Endothelial cell of umbilical vein (primary cell): ENCODE measurements at places on chromosomes 5 and 9. TPM values are rescaled to one million over a fixed set of nuclear protein-coding genes. Genes with fewer than 3 reads are reported as not detected.

Gene IL13
- 0.06 TPM in 2 replicates for polyA plus RNA-seq

Gene MARCHF3
- 30.2 and 35.0 TPM in 2 replicates for polyA plus RNA-seq

Gene SGCD
- polyA plus RNA-seq: not detected in 2 replicates

Gene ANP32B
- polyA plus RNA-seq: 5.9 and 13.9 TPM in 2 replicates

Gene ECSCR
- polyA plus RNA-seq: 1,085 and 1,188 TPM in 2 replicates

- H3K27ac ChIP-seq: no peak overlapping the region
- no peaks in the 10 kb centered on the region for H3K36me3 ChIP-seq
- no peak overlapping the region for H3K4me3 ChIP-seq
- no peak for DNase-seq
These were observed 131.0 kb upstream of the IER5L start for GRCh38 chr9:129309041-129309430.

DNA sequence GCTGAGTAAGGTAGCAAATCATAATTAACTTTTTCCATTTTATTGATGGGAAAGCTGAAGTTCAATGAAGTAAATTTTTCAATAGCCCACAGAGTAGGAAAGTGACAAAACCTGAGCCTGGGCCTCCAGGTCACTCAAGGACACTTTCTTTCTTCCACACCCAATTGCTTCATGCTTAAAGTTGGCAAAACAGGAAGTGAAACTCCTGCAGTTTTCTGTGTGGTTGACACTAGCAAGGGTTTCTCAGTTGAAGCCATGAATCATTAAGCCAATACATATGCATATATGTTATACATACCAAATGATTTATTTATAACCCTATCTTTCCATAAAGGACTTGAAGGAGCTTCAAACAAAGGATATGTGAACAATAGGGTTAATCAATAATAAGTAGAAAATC is 13.9 kb downstream of the TLR4 start:
- peak; percentile 54 for DNase-seq
- H3K27me3 ChIP-seq: no peaks in the 10 kb centered on the region
- H3K4me1 ChIP-seq: peaks cover 28% of the 10 kb centered on the region
- H3K4me3 ChIP-seq: no peak overlapping the region
- peaks cover 11% of the 10 kb centered on the region for H3K36me3 ChIP-seq
- H3K27ac ChIP-seq: no peak overlapping the region

DNA sequence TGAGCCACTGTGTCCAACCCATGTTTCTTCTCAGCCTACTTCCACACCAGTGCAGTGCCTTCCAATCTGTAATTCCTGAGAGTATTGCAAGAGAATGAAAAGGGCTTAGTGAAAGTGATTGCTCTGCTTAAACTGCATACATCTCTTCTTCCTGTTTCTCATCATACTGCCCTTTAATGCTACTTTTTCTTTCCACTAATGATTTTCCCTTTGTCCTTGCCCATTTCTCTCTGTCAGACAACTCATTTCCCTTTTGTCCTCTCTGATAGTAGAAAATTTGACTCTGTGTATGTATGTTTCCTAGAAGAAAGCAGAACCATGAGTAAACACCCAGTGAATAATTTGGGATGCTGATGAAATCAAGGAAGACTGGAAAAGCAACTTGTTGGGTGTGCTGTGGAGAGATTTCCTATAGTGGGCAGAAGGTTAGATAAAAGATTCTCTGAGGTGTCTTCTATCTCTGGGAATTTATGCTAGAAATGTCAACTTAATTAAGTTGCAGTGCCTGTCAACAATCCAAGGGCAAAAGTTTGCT is 102.2 kb upstream of the CHD1 start:
- no peaks in the 10 kb centered on the region for H3K36me3 ChIP-seq
- peaks cover 16% of the 10 kb centered on the region for H3K4me1 ChIP-seq
- H3K27me3 ChIP-seq: no peaks in the 10 kb centered on the region
- H3K27ac ChIP-seq: no peak overlapping the region
- H3K4me3 ChIP-seq: no peak overlapping the region
- no peak for DNase-seq

DNA sequence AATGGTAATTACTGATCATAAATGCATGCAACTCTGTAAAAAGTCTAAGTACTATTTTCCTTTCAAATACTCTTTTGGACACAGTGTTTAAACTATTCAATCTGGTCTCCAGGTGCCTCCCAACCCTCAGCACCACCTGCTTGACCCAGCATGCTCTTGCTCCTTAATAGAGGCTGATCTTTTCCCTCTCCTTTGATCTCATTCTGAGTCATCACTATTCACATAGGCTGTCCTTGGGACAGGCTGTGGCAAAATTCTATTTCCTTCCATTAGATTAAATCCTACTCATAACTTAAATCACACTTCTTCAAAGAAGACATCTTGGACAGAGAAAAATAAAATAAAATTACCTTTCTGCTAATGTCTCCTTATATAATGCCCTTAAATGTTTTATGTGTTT is 199.4 kb upstream of the ST8SIA4 start:
- DNase-seq: no peak
- H3K4me1 ChIP-seq: no peaks in the 10 kb centered on the region
- H3K27ac ChIP-seq: no peak overlapping the region
- H3K27me3 ChIP-seq: no peaks in the 10 kb centered on the region
- no peaks in the 10 kb centered on the region for H3K36me3 ChIP-seq

DNA sequence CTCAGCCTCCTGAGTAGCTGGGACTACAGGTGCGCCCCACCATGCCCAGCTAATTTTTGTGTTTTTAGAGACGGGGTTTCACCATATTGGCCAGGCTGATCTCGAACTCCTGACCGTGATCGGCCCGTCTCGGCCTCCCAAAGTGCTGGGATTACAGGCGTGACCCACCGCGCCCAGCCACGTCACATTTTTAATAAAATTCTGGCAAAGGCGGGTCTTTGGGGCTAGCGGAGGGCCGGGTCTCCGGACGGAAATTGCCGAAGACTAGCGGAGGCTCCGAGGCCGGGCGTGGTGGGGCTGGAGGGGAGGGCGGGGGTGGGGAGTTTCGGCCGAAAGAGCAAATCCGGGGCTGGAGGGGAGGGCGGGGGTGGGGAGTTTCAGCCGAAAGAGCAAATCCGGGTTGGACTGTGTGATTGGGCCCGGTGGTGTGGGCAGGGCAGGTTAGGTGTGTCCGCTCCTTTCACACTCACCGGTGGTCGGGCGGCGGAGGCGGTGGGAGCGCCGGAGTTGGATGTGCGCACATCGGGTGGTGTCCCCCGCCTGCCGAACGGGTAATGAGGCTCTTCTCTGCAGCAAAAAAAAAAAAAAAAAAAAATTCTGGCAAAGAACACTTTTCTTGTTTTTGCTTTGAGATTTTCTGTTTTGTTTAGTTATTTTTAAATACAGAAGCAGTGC is 27.1 kb downstream of the RUFY1 start:
- no peaks in the 10 kb centered on the region for H3K27me3 ChIP-seq
- H3K4me3 ChIP-seq: no peak overlapping the region
- no peak for DNase-seq
- no peaks in the 10 kb centered on the region for H3K4me1 ChIP-seq
- no peak overlapping the region for H3K27ac ChIP-seq

GRCh38 chr5:157308836-157309465 is 43.0 kb downstream of the CYFIP2 start:
- H3K4me1 ChIP-seq: no peaks in the 10 kb centered on the region
- no peaks in the 10 kb centered on the region for H3K27me3 ChIP-seq
- DNase-seq: no peak
- H3K4me3 ChIP-seq: no peak overlapping the region
- no peak overlapping the region for H3K27ac ChIP-seq
- H3K36me3 ChIP-seq: no peaks in the 10 kb centered on the region

DNA sequence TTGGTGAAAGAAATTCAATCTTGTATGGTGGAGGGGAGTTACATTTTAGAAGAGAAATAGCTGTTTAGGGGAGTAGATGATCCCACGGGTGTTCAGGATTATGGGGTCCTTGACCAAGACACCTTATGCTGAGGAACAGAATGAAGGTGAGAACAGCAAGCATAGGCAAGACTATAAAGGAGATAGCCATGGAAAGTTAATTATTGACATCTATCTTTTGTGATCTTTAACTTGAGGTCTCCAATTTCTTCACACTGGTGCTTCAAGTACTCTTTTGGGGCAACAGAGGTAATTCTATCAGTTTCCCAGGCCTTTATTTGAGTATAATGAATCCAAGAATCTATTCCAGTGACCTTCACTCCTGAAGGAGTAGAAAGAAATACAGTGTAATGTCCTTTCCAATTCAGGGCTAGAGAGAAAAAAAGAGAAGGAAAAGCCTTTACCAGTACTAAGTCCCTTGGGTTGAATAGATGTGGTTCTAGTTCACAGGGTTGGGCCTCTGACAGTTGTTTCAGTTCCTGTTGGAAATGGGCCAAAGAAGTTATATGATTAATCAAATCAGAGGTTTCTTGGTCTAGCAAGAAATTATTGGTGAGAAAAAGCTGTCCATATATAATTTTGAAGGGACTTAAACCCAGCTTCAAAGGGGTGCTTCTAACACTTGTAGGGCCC is 2104.1 kb upstream of the ACO1 start:
- no peaks in the 10 kb centered on the region for H3K36me3 ChIP-seq
- no peak overlapping the region for H3K4me3 ChIP-seq
- no peak overlapping the region for H3K27ac ChIP-seq
- no peaks in the 10 kb centered on the region for H3K4me1 ChIP-seq
- no peak for DNase-seq

- H3K4me1 ChIP-seq: no peaks in the 10 kb centered on the region
- H3K36me3 ChIP-seq: no peaks in the 10 kb centered on the region
- H3K27ac ChIP-seq: no peak overlapping the region
- H3K27me3 ChIP-seq: no peaks in the 10 kb centered on the region
- H3K4me3 ChIP-seq: no peak overlapping the region
These were observed 45.6 kb upstream of the PTGER4 start for GRCh38 chr5:40634154-40634553.

- no peaks in the 10 kb centered on the region for H3K36me3 ChIP-seq
- no peaks in the 10 kb centered on the region for H3K4me1 ChIP-seq
- no peaks in the 10 kb centered on the region for H3K27me3 ChIP-seq
- no peak for DNase-seq
- no peak overlapping the region for H3K4me3 ChIP-seq
These were observed 36.8 kb downstream of the ELL2 start for GRCh38 chr5:95924720-95925377.

DNA sequence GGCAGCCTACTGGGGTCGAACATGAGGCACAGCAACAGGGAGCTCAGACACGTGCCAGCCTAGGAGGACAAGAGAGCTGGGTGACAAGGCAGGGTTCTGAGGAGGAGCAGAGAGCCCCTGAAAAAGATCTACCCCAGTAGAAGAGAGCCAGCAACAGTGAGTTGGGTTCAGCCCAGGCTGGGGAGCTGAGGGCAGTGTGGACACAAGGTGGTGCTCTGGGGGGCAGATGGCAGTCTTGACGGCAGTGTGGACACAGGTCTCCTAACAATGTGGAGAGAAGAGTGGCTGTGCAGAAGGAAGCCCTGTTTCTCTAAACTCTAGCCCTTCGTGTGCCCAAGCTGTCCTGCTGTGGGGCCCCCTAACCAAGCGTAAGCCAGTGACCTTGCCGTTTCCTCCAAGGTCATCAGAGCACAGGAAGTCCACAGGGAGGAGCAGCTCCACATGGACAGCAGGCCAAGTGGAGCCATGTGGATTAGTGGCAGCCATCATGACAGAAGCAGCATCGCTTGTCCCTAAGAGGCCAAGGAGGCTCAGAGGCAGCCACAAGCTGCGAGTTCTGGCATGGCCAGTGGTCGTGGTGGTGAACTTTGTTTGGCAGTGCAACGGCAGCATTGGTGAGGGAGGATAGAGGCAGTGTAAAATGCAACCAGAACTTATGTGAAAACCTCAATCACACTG is 25.1 kb upstream of the LMX1B start:
- no peaks in the 10 kb centered on the region for H3K36me3 ChIP-seq
- no peak for DNase-seq
- H3K4me1 ChIP-seq: no peaks in the 10 kb centered on the region
- peaks cover 9% of the 10 kb centered on the region for H3K27me3 ChIP-seq
- H3K27ac ChIP-seq: no peak overlapping the region

DNA sequence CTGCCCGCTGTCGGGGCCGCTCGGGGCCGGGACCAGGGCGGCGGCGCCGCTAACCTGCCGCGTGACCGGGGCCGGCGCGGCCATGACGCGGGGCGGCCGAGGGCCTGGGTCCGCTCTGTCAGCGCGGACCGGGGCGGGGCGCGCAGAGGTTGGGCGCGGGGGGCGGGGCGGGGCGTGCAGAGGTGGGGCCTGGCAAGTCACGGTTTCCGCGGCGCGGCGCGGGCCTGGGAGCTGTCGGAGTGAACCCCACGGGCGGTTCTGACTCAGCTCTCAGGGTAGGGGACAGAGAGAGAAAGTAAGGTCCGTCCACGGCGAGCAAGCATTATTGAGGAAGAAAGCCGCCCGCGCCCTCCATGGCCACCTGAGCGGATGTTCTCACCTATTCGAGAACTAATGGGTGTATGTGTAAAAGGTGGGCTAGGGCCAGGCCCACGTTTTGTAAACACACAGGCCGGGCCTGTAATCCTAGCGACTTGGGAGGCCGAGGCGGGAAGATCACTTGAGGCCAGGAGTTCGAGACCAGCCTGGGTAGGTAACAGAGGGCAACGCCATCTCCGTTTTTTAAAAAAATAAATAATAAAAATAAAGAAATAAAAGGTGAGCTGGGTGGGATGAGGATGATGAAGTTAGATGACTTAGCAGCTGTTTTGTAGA is at the start of gene PRXL2C:
Gene PRXL2C, minus strand, starts transcription at position 120 of the 654 bp plus-strand sequence. Its CDS starts 36 bp downstream, at position 84.
- peak within 1 kb of the TSS; percentile 64 for H3K27ac ChIP-seq
- H3K4me3 ChIP-seq: peak within 1 kb of the TSS; percentile 87
- H3K4me1 ChIP-seq: peaks cover 6% of the 10 kb centered on the region
- H3K27me3 ChIP-seq: no peaks in the 10 kb centered on the region

DNA sequence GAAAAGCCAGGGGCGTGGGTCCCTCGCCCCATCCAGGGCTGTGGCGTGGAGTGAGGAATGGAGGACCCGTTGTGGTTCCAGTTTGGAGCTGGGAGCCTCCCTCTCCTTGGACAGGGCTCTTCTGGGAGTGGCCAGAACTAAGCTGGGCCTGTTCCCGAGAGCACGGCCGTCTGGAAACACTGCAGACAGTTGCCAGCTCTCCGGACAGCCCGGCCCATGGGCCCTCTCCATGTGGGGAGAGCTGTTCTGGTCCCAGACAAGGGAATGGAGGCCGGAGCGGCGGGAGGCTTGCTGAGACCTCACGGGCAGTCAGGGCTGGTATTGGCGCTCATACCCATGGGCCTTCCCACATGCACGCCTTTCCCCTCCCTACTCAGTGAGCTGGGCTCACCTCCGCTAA is 45.2 kb upstream of the FCN2 start:
- H3K4me3 ChIP-seq: no peak overlapping the region
- no peaks in the 10 kb centered on the region for H3K4me1 ChIP-seq

GRCh38 chr9:122122903-122123632 is 30.0 kb upstream of the TTLL11 start:
- no peak overlapping the region for H3K4me3 ChIP-seq
- DNase-seq: peak; percentile 78
- H3K4me1 ChIP-seq: peaks cover 12% of the 10 kb centered on the region
- H3K27ac ChIP-seq: no peak overlapping the region

DNA sequence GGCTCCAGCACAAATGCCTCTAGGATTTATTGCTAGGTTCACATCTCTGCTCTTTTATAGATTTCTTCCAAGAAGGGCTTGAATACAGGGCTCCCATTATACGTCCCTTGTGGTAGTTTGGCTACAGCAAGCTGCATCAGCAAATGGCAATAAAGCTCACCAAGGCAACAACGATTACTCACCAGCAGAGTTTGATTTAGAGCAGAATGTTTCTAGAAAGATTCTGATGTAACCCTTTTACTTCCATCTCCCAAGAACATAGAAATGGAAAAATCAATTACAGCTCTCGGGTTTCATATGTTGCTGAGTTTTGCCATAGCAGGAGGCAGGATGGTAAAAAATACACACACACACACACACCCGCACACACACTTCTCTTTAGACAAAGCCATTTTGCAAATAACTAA is 124.2 kb upstream of the TNPO1 start:
- H3K4me1 ChIP-seq: no peaks in the 10 kb centered on the region
- DNase-seq: no peak
- H3K36me3 ChIP-seq: no peaks in the 10 kb centered on the region
- no peak overlapping the region for H3K27ac ChIP-seq

- DNase-seq: no peak
- no peaks in the 10 kb centered on the region for H3K36me3 ChIP-seq
- no peak overlapping the region for H3K27ac ChIP-seq
- H3K27me3 ChIP-seq: no peaks in the 10 kb centered on the region
These were observed 6.4 kb downstream of the TNFSF15 start for GRCh38 chr9:114799441-114799840.
